ENCODE measurements at places on chromosomes 13 and 19. TPM values are rescaled to one million over a fixed set of nuclear protein-coding genes. Genes with fewer than 3 reads are reported as not detected.
A peak's percentile ranks its signal among the peaks of the same experiment; 100 is the strongest.

DNA sequence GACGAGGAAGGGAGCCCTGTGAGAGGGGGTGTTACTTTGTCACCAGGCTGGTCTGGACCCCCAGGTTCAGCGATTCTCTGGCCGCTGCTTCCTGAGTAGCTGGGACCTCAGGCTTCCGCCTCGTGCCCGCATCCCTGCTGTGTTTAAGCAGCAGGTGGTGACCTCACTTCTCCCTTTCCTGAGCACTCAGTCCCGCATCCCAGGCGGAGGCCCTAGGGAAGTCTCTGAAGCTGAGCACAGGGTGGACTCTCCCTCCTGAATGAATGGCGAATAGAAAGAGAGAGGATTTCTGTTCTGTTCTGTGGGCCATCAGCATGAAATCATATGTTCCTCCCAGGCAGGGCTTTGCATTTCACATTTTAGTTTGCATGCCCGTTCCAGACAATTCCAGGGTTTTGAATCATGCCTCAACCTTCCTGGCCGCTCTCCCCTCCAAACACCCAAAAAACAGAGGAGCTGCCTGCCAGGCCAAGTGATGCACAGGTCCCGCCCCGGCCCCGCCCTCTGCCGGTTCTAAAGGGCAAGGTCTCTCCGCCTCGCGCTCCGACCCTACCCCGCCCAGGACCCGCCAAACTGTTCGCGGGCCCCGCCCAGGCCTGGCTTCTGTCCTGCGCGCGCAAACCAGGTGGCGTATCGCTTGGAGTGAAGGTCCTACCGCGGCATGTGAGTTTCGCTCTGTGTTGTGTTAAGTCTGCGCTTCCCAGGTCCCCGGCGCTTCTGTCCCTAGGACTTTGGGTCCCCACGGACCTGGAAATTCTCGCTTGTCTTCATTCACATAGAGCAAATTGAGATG, 35.1 kb upstream of the ZNF808 start:
- peak; percentile 7 for DNase-seq

The PLIN4 gene
- total RNA-seq, result not detected

GRCh38 chr19:40745402-40745780, 4.9 kb downstream of the ACTMAP start:
- no peak for DNase-seq

The TJP3 gene
- 2.7 TPM for total RNA-seq

DNA sequence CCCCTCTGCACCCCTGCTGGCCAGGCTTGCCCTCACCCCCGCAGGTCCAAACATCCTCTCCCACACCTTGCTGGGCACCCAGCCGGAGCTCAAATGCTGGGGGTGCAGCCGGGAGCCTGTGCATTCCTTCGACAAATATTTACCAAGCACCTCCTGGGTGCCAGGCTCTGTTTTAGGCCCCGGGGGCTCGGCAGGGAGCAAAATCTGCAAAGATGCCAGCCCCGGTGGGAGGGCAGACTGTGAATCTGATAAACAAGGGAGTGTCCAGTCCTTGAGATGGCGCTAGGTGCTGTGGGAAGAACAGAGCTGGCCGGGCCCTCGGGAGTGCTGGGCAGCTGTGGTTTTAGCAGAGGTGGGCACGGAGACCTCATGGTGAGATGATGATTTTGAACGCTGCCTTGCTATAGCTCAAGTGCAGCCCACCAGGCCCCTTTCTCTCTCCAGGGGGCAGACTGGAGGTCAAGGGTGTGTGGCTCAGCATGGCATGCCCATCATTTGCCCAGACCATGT, 10.6 kb downstream of the NFIX start:
- no peak for DNase-seq

DNA sequence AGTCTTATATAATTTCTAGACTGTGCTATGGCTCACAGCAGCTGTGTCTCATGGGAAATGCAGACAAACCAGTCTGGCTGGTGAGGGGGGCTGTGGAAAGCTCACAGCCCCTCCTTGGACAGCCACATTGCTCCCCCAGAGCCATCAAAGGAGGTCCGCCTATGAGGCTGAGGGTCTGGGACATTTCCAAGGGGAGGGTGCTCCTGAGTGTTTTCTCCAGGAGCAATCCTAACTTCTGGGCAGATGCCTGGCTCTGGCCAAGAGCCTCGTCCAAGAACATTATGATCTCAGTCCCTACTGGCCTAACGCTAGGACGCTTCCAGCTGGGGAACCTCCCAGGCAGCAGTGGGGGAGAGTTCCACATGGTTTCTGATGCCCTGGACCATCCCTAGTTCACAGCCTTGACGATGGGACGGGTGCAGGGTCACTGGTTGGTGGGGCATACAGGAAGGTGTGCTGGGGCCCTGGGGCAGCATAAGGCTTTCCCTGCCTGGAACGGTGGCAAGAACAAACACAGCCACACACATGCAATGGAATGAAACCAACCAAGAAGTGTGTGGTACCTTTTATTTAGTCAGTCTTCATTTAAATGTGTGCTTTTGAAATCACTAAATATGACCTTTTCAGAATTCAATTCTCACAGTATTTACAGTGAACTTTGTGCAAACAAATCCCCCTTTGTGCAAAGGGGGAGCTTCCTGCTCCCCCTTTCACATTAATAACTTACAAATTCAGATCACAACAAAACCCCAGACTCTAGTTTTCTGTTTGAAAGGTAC, 60.6 kb downstream of the CDADC1 start:
- DNase-seq, result no peak

- no peak for DNase-seq
These were observed 1449.8 kb upstream of the MIR17HG start for GRCh38 chr13:89897681-89898080.

GRCh38 chr13:71169180-71169579, 697.8 kb downstream of the DACH1 start:
- DNase-seq, result no peak

- DNase-seq, result no peak
These were observed 302.1 kb downstream of the PCDH17 start for GRCh38 chr13:57933606-57934005.

The ZNF112 gene
- total RNA-seq, result not detected

GRCh38 chr13:30850204-30850866, 55.7 kb upstream of the MEDAG start:
- no peak for DNase-seq

The SPRED3 gene
- 1.8 TPM for total RNA-seq

DNA sequence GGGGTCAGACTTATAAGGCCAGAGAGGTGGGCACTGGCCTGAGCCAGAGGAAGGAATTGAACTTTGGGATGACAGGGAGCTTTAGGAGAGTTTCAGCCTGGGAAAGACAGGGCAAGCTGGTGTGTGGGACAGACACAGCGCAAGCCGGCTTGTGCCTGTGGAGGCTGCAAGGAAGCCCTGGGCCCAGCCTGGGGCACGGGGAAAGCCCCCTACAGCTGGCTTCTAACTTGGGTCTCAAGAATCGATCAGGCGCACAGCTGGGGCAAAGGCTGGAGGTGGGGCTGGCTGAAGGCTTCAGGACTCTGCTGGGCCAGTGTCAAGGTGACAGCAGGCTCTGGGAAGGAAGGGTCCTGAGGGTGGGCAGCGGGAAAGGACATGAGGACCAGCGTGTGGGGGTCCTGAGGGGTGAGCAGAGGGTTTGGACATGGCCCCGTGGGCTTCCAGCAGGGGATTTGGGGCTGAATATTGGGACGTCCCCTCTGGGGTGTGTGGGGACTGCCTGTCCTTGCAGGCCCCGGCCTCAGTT, 3.0 kb downstream of the PTOV1 start:
- no peak for DNase-seq
